Caudate nucleus (tissue), 63 donors: ENCODE measurements at places on chromosomes 7 and 10.

DNA sequence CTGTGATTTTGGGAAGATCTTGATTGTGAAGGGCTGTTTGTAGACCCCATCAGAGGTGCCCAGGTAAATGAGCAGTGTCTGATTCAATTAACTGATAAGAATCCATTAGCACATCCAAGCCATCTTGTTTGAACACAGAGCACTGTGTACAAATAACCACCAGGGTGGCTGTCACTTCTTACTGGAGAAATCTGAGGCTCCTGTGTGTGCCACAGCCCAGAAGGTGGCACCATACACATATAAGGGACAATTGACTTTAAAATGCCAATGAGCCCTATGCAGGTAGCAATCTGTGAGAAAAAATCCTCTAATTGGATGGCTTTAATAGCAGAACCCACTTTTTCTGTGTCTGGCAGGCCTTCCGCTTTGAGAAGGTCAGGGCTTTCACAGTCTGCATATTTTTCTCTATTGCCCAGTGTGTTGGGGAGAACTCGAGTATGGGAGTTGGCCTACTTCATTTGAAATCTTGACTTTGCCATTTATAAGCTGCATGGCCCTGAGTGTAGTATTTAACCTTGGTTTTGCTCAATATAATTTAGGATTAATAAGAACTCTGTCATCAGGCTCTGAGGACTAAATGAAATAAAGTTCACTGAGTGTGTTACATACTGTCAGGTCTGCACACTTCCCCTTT is 517.4 kb downstream of the CCSER2 start:
- peak; percentile 2 for DNase-seq

DNA sequence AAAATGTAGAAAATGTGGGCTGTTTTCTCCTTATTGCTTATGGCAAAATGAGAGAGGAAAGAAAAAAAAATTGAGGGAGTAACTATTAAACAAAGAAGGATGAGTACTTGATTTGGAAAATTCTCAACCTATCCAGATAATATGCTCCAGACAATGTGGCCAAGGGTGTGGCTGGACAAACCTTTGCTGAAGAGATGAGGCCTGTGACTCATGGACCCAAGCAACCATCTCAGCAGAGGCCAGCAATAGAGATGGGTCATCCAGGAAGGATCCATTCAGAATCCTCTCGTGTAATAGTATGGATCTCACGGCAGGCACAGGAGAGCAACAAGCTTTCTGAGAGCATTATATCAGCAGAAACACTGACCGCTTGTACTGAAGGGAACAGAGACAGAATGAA is 120.3 kb upstream of the CELF2 start:
- no peak for DNase-seq

- no peak for DNase-seq
Observed at GRCh38 chr7:1642291-1642731, 27.8 kb upstream of the ELFN1 start.

DNA sequence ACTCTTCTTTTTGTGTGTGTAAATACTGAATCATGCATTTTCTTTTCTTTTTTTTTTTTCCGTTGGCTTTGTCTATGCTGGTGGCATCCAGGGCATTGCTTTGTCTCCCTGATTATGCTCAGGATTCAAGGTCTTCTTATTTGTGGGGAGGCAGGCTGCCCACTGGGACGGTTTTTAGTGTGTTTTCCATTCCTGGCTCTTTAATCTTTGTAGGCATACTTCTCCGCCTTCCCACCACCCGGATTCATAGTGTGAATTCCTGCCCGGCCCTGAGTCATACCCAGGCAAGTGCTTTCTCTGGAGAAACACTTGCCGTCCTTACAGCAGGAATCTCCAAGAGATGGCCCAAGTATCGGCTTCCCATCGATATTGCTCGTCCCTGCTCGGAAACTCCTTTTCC is 5.2 kb downstream of the ZNF655 start:
- DNase-seq: no peak

- no peak for DNase-seq
Observed at GRCh38 chr10:87578842-87579401, 74.2 kb downstream of the MINPP1 start.

- no peak for DNase-seq
Observed at GRCh38 chr7:1933066-1933750, 263.1 kb downstream of the ELFN1 start.

GRCh38 chr7:2647594-2648172 is 15.9 kb downstream of the TTYH3 start:
- no peak for DNase-seq

GRCh38 chr7:115346685-115347084 is 424.8 kb downstream of the MDFIC start:
- DNase-seq: no peak

GRCh38 chr7:38321515-38321944 is 48.1 kb upstream of the TARP start:
- no peak for DNase-seq

DNA sequence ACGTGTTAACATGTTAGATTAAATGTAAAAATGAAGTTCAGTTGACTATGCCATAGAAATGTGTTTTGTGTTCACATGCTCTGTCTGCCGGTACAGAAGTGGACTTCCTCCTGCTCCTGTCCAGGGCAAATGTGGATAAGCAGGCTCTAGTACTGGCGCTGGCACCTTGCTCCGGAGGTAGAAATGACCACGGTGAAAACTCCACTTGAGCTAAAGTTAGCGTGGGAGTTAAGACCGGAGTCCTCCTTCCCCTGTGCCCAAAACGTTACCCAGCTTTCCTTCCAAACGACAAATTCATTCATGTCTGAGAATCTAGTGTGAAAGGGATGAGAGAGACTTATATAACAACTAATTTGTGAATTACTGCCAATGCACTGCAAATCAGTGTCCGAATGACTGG is 35.0 kb upstream of the ATP6V0A4 start:
- no peak for DNase-seq

DNA sequence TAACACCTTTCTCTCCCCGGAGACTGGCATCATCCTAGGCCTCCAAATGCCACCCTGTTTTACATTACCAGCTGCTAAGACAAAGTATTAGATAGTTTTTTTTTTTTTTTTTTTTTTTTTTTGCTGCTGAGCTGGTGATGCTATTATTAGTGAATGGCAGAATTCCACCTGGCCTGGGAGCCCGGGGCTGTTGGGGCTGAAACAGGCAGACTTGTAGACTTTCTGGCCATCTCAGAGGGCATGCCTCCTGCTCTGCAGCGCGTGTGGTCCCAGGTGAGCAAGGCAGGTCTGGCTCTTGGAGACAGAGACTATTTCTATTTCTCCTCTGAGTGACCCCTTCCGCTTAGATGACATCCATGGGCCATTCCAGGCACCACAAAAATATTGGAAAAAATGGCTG is 104.2 kb downstream of the EMX2 start:
- DNase-seq: no peak

DNA sequence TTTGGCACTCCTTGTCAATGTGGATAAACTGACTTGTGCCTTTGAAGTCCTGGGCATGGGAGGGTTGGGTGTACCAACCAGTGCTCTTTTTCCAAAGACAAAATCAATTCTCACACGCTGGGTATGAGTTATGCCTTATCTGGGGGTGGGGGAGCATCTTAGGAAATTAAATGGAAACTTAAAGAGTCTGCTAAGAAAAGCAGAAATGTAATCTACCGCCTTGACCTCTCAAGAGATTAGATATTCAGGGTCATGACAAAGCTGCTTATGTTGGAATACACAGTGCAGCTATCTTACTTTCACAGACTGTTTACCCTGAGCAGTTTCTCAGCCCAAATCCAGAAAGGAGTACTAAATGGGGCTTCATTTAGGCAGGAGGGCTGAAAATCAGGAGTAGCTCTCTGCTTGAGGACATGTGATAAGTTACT is 2.6 kb downstream of the MEST start:
- no peak for DNase-seq

- no peak for DNase-seq
Observed at GRCh38 chr7:110973196-110973990, 117.5 kb upstream of the LRRN3 start.

DNA sequence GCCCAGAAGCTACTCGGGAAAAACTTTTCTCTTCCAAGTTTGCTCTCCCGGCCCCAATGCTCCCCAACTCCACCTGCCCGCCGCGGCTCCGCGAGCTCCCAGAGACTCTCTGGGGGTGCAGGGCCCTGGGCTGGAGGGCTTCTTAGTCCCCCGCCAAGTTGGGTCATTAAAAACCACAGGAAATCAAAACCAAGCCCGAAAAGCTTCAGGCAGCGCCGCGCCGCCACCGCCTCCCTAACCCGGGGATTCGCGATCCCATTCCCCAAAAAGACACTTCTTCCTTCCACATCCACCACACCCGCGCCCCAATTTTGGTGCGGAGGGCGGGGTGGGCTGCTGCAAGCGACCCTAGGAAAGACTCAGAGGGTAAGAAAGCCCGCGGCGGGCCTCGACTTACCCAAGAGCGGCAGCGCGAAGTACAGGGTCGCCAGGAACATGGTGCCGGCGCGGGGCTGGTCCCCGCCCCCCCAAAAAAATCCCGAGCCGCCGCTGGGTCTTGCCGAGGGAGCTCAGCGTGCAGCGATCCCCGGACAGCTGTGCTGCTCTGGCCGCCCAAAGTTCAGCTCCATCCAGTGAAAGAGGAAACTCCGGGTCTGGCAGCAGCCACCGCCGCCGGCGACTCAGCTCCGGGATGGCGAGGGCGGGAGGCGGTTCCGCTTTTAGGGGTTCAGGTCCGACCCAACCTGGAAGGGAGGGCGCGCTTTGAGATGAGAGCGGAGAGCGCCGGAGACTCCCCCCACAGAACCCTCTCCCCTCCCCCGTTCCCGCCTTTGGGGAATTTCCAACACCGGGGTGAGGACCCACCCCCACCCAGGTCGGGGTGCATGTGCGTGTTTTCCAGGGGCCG is 1.2 kb downstream of the GFRA1 start:
- no peak for DNase-seq

- DNase-seq: no peak
Observed at GRCh38 chr7:100914208-100914878, 18.7 kb upstream of the ACHE start.

GRCh38 chr7:4080954-4081353 is 601.1 kb upstream of the FOXK1 start:
- no peak for DNase-seq

DNA sequence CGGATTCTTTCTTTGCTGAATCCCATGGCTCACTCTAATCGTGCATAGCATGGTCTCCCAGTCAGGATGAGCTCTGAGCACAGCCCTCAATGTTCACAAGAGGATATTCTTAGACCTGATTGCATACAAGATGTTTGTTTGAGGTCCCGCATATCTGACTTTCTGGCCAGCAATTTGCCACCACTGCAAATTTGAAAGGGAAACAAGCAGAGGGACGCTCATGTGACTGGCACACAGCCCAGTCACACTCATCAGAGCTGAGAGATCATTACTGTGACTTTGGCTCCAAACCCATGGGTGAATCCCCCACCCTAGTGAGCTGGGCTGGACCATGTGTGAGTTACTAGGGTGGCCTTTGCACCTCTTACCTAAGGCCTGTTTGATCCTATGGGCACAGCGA is 9.9 kb downstream of the TAS2R41 start:
- DNase-seq: no peak

GRCh38 chr10:18104223-18104872 is 35.9 kb upstream of the CACNB2 start:
- no peak for DNase-seq

DNA sequence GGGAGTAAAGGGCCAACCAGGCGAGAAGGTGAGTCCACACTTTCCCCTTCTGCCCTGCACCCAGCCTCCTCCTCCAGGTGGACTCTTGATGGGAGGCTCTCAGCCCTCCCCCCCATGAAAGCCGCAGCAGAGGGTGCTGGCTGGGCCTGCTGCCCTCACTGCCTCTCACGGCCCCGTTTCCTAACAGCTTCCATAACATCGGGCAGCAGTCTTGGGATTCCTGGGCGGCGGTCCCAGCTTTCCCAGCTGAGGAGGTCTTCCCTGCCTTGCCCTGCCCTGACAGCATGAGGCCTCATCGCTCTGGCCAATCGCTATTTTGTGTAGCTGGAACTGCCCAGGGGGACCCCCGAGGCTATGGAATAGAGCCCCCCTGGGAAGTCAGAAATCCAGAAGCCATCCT is 76.3 kb downstream of the COL13A1 start:
- no peak for DNase-seq

DNA sequence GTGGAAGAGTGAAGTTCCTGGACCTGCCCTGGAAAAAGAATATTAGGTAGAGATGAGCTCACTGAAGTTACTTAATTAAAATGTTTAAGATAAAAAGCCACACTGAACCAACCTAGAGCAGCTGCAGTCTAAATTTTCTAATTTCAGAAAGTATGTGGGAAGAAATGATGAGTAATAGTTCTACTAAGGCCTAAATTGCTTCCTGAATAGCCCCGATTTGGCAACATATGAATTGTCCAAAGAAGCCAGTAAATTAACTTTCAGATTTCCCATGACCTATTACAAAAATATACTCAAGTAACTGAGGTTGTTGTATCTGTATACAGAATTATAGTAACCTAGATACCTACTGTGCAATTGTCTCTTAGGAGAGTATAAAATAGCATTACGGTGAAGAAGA is 312.6 kb downstream of the IPMK start:
- DNase-seq: no peak

DNA sequence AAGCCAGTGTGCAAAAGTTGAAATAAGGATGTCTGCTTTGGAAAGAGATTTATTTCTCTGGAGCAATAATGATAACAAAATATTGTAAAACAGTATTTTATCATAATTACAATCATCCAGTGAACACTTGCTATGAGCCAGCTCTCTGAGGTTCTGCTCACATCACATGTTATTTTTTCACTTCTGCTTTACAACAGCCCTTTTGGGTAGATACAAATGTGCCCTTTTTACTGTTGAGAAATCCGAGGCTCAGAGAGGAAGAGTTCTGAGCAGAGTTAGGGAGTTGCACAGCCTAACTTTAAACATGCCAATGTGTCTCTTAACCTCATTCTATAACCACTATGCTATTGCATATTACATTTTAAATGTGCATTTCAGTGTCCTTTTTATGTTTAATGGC is 232.6 kb upstream of the CDC14C start:
- DNase-seq: no peak

DNA sequence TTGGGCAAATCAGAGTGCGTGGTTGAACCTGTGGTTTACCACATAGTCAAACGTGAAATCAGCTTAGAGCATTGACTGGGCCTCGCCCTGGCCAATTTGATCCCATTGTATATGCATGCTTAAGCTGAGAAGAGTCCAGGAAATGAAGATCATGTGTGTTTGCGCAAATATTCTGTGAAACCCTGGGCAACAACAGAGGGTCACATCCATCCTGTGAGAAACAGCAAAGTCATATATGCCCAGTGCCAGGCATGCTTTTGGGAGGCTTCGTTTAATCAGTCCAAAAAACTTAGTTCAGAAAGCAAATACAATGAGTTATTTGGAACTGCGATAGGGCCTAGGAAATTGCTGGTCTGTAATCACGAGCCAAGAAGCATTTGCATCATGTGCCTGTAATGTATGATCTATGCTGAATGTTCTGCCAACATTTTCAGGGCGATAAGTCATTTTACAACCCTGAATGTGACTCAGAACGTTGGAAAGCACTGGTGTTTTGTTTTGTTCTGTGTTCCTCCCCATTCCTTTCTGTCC is 412.1 kb upstream of the CELF2 start:
- DNase-seq: no peak

GRCh38 chr7:75716992-75717626 is 21.6 kb downstream of the HIP1 start:
- no peak for DNase-seq
